ENCODE measurements at places on chromosomes 5 and 9. TPM values are rescaled to one million over a fixed set of nuclear protein-coding genes. Genes with fewer than 3 reads are reported as not detected.

Gene SPINK5
- not detected for total RNA-seq

Gene FGF1
- total RNA-seq = 4.7 TPM

DNA sequence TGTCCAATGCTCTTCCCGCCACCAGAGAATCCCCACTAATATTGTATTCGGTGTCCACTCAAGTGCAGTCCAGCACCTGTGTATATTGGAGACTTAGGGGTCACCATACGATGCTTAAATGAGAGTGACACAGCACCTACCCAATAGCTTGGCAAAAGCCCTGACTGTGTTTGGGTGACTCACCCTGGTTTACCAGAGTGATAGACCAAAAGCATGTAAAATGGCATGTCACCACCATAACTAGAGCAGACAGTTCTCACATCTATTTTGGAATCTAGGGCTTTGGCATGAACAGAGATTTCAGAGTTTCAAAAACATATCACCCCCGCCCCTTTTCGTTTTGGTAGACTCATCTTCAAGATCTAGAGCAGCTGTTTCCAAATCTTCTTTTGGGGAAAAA, 217.3 kb upstream of the RASEF start:
- DNase-seq = no peak

DNA sequence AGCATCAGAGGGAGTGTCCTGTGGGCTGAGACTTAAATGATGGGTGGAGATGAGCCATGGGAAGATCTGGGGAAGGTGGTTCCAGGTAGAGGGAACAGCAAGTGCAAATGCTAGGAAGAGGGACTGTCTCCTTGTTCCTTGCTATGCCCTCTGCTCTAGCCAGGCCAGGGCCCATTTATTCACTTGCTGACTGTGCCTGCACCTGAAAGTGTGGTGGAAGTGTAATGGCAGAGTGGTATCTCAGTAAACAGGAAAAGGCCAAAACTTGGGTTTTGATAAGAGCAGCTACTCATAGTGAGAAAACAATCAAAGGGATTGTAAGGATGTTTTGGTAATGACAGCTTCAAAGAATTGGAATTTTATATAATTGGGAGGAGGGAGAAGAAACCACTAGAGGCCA, 32.4 kb downstream of the TLE4 start:
- no peak for DNase-seq
